ENCODE measurements at places on chromosomes 1 and 21.

- DNase-seq = no peak
These were observed 270.7 kb upstream of the C1orf174 start for GRCh38 chr1:4170548-4171340.

GRCh38 chr1:83115785-83116184 lies 883.1 kb downstream of the TTLL7 start:
- DNase-seq = no peak

GRCh38 chr1:228478326-228478725 lies 8.9 kb upstream of the RNF187 start:
- DNase-seq = no peak

- DNase-seq = no peak
These were observed 72.5 kb downstream of the RPS6KC1 start for GRCh38 chr1:213123536-213123935.
